ENCODE measurements at places on chromosomes 12 and 14.

- no peak for DNase-seq
Measured at GRCh38 chr12:25482625-25483024, 70.5 kb downstream of the LMNTD1 start.

- peak; percentile 21 for DNase-seq
Measured at GRCh38 chr14:30375296-30375892, 183.6 kb upstream of the G2E3 start.

DNA sequence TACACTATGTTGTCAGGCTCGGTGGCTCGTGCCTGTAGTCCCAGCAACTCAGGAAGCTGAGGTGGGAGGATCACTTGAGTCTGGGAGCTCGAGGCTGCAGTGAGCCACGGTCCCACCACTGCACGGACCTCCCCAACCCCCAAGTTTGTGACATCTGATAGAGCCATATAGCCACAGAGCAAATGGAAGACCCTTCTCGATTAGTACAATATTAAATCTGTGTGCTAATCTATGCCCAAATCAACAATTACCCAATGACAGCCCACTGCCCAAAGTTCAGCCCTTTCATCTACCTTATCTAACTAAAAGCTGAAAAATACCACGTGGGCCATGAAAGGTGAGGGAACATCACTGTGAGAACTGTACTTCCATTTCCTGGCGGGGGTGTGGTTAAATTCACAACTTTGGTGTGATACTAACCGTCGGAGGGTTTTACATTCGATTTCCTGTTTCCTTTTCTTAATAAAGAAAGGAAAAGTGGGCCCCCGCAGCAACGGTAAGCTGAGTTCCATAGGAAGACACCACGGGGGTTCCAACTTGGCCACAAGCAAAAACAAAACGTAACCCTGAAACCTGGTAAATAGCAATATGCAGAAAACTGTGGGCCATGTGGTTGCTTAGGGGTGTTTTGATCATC is 31.2 kb upstream of the FOS start:
- peak; percentile 51 for DNase-seq

GRCh38 chr14:100440207-100440631 is 117.1 kb downstream of the SLC25A47 start:
- peak; percentile 9 for DNase-seq

DNA sequence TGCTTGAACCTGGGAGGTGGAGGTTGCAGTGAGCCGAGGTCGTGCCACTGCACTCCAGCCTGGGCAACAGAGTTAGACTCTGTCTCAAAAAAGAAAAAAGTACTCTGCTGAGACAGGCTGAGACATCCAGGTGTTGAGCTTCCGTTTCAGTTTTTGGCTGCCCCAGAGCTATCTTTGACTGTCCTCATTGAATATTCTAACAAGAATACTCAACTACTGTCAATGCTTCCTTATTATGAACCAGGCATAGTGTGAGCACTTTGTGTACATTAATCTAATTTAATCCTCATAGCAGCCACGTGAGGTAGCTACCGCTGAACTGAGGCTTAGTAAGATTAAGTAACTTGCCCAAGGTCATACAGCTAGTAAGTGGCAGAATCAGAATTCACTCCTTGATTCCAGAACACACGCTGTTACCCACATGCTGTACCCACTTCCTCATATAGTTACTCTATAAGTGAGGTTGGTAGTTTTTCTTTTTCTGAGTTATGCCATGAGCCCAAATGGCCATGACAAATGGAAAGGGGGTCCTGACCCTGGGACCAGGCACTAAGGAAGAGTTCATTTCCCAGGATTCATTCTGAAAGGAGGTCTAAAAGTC is 11.3 kb downstream of the ALDH1L2 start:
- no peak for DNase-seq

DNA sequence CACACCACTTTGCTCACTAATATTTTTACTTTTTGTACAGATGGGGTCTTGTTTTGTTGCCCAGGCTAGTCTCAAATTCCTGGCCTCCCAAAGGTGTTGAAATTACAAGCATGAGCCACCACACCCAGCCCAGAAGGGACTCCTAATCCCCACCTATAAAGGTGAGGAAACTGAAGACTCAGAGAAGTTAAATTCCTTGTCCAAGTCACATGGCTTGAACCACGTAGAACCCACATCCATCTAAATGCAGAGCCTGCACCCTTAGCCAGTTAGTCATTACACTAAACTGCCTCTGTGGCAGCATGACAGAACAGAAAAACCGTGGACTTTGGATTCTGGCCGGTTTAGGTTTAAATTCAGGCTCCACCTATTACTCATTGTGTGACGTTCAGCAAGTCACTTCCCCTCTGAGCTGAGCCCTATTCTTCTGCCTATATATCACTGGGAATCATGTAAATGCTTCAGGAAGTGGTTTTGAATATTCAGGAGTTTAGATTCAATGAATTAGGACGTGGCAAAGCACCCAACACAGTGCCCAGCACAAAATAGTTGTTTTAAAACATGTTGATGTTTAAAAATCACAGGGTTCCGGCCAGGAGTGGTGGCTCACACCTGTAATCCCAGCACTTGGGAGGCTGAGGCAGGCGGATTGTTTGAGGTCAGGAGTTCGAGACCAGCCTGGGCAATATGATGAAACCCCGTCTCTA is 3.0 kb upstream of the CORO1C start:
- no peak for DNase-seq

GRCh38 chr12:26406813-26407212 is 211.4 kb downstream of the SSPN start:
- DNase-seq, result no peak

DNA sequence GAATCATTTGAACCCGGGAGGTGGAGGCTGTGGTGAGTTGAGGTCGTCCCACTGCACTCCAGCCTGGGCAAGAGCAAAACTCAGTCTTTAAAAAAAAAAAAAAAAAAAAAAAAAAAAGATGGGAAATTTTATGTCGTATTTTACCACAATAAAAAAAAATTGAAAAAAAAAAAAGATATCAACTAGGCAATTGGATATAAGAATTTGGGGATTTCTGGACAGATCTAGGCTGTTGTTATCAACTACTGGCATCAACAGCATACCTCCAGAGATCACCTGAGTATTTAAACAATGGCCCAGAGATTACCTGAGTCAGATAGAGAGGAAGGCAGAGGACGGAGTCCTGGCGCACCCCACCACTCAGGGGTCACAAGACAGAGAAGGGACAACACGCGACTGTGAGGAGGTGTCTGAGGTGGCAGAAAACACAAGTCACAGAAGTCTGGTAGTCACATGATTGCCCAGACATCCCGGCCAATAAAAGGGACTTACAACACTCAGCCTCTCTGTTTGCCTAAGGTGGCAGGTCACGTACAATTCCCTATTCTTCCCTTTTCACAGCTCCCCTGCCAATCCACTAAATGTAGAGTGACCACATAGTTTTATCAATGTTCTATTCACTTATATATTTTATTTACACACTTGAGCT is 1.8 kb downstream of the SPRING1 start:
- DNase-seq, result no peak

DNA sequence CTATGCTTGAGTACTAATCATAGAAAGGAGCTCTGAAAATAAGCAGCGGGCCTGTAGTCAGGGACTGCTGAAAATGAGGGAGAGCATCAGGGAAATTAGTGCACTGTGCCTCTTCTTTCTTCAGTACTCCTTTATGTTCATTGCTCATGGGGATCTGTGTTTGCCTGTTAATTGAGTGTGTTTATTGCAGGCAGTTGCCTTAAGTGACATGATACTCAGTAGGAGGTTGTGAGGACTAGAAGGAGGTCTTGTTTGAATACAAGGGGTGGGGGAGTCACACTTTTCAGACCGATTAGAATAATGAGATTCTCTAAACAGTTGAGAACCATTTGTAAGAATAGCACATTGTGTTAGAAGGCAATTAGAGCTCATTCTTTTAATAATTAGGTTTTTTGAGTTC is 102.6 kb upstream of the SLCO1C1 start:
- DNase-seq, result no peak

DNA sequence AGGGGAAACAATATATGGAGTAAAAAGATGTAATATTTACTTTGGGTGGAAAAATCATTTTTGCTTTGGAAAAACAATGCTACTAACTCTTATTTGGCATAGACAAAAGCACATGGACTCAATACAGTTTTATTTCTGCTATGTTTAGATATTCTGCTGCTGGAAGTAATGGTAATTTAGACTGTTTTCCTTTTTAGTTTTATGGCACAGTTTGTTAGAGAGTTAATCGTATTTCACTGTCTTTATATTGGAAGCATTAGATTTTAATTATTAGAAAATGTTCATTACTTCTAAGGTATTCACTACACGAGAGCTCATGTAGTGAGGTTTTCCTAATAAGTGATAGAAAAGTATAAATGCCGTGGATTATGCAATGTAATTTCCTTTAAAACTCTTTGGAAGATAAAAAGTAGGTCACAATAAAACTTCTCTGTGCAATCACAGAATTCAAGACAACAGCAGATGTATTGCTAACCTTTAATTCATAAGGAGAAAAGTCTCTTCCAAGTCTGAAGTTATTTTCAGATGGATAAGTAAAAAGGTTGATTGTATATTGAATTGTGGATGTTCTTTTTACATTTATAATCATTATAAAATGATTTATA is 851.8 kb downstream of the TMTC2 start:
- no peak for DNase-seq

DNA sequence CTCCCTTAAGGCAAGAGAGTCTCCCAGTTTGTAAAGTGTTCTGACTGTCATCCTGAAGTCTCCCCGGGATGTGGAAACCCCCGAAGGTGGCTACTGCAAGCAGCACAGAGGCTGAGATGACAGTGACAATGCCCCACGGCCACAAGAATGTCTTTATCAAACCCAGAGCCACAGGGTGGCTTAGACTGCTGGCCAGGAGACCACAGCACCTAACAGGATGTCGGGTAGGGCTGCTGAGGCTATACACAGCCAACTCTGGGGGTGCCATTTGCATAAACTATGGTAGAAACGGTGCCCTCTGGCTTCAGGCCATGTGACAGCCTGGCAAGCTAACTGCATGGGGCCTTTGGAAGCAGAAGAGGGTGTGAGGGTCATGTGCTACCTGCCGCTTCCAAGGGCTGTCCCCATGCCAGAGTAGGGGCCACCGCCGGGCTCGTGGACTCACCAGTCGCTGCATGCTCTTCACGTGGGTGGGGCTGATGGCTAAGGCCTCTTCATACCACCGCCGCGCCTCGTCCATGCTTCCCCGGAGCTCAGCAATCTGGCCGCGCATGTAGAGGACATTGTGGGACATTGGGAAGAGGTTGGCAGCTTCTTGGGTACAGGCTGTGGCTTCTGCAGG is 180.9 kb downstream of the CALM1 start:
- DNase-seq, result no peak

DNA sequence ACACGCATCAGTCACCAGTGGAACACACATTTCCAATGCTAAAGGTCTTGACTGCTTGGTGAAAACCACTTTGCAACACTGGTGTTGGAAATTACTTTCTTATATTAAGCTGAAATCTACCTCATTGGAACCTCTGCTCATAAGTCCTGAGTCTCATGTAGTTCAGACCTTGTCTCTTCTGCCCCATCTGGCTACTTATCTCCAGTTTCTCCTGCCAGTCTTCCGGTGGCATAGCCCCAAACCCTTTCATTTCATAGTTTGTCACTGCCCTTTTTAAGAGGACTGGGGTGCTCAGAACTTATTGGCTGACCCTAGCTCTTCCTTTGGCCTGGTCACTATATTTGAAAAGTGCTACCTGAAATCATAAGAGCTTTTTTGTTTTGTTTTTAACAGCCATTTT is 43.7 kb downstream of the HELB start:
- no peak for DNase-seq

- DNase-seq, result peak; percentile 18
Measured at GRCh38 chr14:24013654-24014514, 25.2 kb downstream of the DHRS4L2 start.

- DNase-seq, result no peak
Measured at GRCh38 chr12:122646517-122647217, 56.5 kb downstream of the HCAR2 start.

DNA sequence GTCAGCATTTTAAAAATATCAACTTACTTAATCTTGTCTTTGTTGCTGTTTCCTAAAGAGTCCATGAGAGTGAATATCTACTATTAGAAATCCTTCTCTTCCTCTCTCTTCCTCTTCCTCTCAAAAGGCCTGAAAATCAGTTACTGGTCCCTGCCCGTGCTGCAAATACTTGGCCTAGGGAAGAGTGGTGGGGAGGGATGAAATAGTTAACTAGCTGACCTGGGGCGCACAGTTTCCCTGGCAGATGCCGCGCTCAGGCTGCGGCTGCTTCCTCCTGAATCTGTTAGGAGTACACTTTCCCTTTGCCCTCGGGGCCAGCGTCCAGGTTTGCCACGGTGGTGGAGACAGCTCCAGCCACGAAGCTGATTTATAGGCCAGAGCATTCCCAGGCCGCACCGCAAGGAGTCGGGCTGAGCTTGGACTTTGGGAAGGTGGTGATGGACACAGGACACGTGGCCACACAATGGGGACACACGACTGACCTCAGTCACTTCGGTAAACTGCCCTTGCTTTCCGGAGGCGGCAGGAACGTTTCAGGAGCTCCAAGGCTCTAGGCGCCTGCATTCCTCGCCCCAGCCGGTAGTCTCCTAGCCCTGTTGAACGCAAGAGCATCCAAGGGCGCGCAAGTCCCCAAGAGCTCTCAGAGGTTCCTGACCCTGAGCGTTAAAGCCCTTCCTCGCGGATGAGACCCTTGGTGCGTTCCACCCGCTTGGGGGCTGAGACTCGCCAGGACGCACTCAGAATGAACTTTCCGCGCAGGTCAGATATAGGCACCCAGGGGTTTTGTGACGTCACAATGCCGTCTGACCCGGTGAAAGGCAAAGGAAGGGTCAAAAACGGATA is 7.1 kb upstream of the ASCL1 start:
- DNase-seq, result no peak

DNA sequence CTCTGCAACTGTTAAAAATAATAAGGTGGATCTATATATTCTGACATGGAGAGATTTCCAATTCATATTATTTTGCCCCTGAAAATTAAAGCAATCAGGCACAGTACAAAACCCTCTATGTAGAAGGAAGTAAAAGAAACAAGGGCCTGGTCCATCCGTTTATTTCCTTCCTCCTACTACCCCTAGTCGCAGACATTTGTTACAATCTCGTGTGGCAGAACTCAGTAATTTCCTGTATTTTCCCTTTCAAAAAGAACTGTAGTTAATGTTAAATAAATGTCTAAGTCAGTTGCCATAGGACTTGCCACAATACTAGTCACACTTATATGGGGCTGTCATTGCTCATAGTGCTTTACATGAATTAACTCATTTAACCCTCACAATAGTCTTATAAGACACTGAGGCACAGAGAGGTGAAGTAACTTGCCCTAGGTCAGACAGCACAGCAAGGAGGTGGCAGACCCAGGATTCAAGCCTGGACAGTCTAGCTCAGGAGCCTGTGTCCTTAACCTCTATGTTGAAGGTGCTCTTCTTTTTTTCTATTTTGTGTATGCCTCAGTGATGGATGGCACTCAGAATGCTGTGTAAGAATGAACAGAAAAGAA is 24.2 kb downstream of the NINJ2 start:
- no peak for DNase-seq

- no peak for DNase-seq
Measured at GRCh38 chr12:118089782-118090181, 14.0 kb downstream of the VSIG10 start.

GRCh38 chr14:102212356-102212755 is 72.7 kb downstream of the WDR20 start:
- no peak for DNase-seq

GRCh38 chr12:113092607-113093408 is 36.3 kb downstream of the DTX1 start:
- DNase-seq, result no peak

- DNase-seq, result no peak
Measured at GRCh38 chr12:25578411-25579143, 25.5 kb upstream of the LMNTD1 start.
